ENCODE measurements at places on chromosomes 11 and 22.

DNA sequence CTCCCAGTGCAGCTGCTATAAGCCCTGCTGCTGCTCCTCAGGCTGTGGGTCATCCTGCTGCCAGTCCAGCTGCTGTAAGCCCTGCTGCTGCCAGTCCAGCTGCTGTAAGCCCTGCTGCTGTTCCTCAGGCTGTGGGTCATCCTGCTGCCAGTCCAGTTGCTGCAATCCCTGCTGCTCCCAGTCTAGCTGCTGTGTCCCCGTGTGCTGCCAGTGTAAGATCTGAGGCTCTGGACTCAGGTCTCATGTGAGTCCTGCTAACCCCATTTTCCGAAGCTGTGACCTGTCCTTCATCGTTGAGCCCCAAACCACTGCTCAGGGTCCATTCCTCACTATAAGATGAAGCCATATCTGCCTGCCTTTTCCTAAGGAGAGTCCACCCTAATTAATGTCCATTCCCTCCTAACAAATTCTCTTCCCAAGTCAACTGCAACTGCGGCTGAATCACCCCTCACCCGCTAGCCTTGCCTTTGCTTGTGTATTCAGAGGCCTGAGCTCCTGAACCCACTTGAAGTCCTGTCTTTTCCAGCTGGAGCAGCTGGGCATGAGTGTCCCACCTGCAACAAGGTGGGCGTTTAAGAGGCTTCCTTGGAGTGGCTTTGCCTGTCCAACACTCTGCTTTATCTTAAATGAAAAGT is 626 bp downstream of the KRTAP5-7 start:
- H3K4me1 ChIP-seq, result no peaks in the 10 kb centered on the region
- H3K36me3 ChIP-seq, result no peaks in the 10 kb centered on the region
- H3K4me3 ChIP-seq, result no peak overlapping the region
- H3K27ac ChIP-seq, result no peak overlapping the region
- no peaks in the 10 kb centered on the region for H3K27me3 ChIP-seq

DNA sequence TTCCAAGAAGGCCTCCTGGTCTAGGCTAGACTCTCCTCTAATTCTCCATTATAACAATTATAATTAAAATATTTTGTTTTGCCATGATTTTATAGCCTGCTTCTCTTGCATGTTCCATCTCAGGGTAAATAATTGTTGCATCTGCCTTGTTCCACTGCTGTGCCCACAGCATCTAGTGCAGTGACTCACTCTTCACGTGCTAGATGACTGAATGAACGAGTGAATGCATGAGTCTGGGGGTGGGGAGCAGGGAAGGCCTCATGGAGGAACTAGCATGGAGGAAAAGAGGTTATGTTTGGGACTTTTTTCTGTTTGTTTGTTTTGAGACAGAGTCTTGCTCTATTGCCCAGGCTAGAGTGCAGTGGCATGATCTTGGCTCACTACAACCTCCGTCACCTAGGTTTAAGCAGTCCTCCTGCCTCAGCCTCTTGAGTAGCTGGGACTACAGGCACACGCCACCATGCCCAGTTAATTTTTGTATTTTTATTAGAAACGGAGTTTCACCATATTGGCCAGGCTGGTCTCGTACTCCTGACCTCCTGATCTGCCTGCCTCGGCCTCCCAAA is 5.2 kb upstream of the OAF start:
- no peaks in the 10 kb centered on the region for H3K36me3 ChIP-seq
- H3K4me1 ChIP-seq, result peaks cover 4% of the 10 kb centered on the region
- no peak for DNase-seq
- no peaks in the 10 kb centered on the region for H3K27me3 ChIP-seq
- no peak overlapping the region for H3K4me3 ChIP-seq

- peaks cover 8% of the 10 kb centered on the region for H3K36me3 ChIP-seq
- DNase-seq, result no peak
- no peaks in the 10 kb centered on the region for H3K4me1 ChIP-seq
- H3K27ac ChIP-seq, result no peak overlapping the region
These were observed 30.7 kb upstream of the RBX1 start for GRCh38 chr22:40920526-40920925.

DNA sequence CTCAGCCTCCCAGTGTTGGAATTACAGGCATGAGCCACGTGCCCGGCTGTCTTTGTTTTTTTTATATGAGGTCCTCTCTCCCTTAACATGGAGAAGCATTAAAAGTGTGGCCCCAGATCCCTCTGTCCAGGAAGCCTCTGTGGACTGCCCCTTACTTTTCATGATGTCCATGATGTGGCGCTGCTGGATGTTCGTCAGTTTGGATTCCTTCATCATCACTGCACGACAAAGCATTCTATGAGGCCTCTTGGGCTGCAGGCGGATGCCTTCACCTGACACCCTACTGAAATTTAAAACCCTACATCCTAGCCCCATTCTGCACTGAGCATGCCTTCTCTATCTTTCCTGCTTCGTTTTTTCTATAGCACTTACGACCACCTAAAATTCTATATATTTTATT is 2.1 kb downstream of the C22orf23 start:
- no peaks in the 10 kb centered on the region for H3K27me3 ChIP-seq
- no peak overlapping the region for H3K27ac ChIP-seq
- H3K36me3 ChIP-seq, result no peaks in the 10 kb centered on the region
- peaks cover 20% of the 10 kb centered on the region for H3K4me1 ChIP-seq

DNA sequence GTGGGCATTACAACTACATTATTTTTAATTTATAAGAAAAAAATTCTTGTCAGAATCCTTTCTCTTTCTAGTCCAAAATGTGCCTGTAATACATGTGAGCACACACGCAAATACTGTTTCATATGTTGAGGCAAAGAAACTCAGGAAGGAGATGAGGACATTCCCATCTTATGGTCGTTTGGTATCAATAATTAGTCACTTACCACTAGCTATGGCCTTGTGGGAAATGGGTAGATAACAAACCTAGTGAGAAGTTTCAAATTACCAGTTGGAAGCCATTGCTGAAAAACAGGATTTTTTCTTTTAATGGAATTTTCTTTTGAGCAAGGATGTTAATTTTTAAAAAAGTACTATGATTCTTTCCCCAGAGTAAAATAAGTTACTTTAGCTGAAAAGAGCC is 25.7 kb downstream of the AMOTL1 start:
- no peaks in the 10 kb centered on the region for H3K36me3 ChIP-seq
- DNase-seq, result no peak
- H3K4me1 ChIP-seq, result peaks cover 14% of the 10 kb centered on the region
- H3K4me3 ChIP-seq, result no peak overlapping the region
- no peak overlapping the region for H3K27ac ChIP-seq
- H3K27me3 ChIP-seq, result no peaks in the 10 kb centered on the region

DNA sequence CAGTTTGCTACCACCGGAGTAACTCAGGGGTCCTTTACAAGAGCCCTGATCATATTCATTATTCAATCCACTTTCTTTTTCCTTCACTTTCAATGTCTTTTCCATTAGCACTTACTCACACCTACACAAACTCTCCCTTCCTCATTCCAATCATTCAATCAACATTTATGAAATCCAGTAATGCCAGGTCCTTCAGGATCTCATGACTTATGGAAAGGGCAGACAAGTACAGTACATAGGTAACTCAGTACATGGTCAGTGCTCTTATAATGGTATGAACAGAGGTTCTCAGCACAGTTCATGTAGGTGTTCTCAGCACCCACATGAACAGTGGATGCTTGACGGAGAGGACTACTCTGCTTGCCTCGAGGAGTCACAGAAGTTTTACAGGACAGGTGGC is 106.6 kb downstream of the USP35 start:
- H3K36me3 ChIP-seq, result no peaks in the 10 kb centered on the region
- H3K4me1 ChIP-seq, result peaks cover 14% of the 10 kb centered on the region
- H3K27ac ChIP-seq, result no peak overlapping the region
- no peaks in the 10 kb centered on the region for H3K27me3 ChIP-seq

- no peak overlapping the region for H3K27ac ChIP-seq
- H3K36me3 ChIP-seq, result no peaks in the 10 kb centered on the region
- H3K4me3 ChIP-seq, result no peak overlapping the region
- peaks cover 52% of the 10 kb centered on the region for H3K27me3 ChIP-seq
These were observed 23.4 kb downstream of the CACNA1I start for GRCh38 chr22:39593931-39594285.

DNA sequence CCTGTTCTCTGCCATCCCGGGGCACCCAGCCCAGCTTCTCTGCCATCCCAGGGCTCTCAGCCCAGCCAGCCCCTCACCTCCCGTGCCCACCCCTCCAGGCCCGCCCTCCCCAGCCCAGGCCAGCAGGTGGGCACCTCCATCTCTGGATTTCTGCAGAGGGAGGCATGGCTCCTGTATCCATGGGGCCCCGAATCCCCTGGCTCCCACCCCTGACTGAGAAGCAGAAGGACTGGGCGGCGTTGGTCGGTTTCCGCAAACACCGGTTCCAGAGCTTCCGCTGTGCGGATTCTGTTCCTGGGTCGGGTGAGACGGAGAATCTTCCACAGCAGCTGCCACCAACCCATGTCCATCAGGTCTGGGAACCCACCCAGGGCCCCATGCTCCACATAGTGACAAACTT is 240.3 kb downstream of the BRD1 start:
- H3K27ac ChIP-seq, result no peak overlapping the region
- peaks cover 12% of the 10 kb centered on the region for H3K36me3 ChIP-seq
- H3K27me3 ChIP-seq, result no peaks in the 10 kb centered on the region

GRCh38 chr22:39152024-39152510 is 413 bp downstream of the CBX7 start:
- no peak for DNase-seq
- H3K4me3 ChIP-seq, result peak overlapping the region; percentile 72
- no peaks in the 10 kb centered on the region for H3K4me1 ChIP-seq
- peak overlapping the region; percentile 64 for H3K27ac ChIP-seq

DNA sequence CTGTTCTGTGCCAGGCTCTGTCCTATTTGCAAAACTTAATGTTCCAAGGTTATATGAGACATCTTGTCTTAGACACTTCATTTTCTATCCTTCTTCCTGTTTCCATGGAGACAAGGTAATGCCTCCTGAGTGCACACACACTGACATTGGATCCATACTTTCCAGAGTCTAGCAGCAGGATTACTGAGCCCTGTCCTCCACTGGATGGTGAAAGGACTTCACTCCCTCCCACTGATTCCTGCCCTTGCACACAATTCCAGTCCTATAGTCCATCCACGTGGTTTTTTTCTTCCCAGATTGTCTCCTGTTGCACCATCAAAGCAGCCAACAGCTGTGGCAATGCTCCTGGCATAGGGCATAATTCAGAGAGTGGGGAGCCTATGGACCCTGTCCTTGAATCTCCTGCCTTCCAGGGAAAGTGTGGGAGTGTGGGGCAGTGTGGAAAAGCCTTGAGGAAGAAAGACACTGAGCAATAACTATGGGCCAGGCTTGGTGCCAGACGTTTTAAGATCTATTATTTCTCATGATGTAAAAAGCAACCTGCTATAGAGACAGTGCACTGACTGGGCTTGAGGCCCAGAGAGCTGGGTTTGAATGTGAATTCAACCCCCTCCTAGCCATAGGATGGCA is 31.3 kb downstream of the SERPINH1 start:
- no peaks in the 10 kb centered on the region for H3K36me3 ChIP-seq
- H3K4me3 ChIP-seq, result no peak overlapping the region
- H3K27ac ChIP-seq, result no peak overlapping the region

DNA sequence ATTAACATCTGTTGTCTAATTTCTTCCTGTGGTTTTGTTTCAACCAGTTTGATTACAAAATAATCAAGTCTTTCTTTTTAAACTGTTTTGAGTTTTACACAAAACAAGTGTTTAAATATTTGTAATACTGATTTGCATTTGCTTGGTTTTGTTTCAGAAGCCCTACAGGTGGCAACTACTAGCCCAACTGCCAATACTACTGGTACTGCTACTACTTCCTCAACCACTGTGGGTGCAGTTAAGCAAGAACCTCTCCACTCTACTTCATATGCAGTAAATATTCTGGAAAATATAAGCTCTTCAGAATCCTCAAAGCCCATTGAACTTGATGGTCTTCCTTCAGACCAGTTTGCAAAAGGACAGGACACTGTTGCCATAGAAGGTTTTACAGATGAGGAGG is 61.1 kb downstream of the QSER1 start:
- H3K27me3 ChIP-seq, result no peaks in the 10 kb centered on the region
- H3K4me3 ChIP-seq, result no peak overlapping the region
- DNase-seq, result peak; percentile 6
